CMK (cell line): ENCODE measurements at places on chromosomes 1 and 21.
A peak's percentile ranks its signal among the peaks of the same experiment; 100 is the strongest.

DNA sequence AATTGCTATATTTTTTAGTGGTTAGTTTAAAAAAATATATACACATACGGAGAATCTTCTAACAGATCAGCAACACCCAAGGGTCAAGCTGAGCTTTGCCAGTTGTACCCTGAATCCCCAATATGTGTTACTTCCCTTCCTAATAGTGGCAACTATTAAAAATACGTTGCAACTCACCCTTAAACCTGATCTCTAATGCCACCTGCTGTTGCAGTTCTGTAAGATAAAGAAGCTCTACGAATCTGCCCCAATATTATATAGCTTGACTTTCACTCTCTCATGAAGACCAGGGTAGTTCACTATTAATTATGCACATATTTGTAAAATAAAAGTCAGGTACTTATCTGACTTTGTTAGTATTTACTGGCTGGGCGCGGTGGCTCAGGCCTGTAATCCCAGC, 58.4 kb downstream of the ASH1L start:
- DNase-seq = no peak

DNA sequence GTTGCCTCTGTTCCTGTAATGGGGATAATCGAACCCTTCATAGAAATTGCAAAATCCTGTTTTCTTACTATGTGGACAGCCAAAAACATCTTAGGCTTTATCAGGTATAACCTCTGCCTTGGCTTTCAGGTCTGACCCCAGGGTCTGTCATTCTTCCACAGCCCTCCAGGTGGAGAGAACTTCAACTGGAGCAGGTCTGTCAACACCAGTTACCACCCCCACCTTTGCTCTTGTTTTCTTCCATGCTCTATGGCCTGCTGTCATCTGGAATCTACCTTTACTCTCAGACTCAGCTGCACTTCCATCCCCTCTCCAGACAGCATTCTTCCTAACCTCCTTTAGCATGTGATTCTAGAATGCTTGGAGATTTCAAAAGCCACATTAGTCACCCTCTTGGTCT, 10.4 kb upstream of the GJA9 start:
- no peak for DNase-seq

- peak; percentile 55 for DNase-seq
Observed at GRCh38 chr1:32741413-32742198, 39.0 kb upstream of the SYNC start.

DNA sequence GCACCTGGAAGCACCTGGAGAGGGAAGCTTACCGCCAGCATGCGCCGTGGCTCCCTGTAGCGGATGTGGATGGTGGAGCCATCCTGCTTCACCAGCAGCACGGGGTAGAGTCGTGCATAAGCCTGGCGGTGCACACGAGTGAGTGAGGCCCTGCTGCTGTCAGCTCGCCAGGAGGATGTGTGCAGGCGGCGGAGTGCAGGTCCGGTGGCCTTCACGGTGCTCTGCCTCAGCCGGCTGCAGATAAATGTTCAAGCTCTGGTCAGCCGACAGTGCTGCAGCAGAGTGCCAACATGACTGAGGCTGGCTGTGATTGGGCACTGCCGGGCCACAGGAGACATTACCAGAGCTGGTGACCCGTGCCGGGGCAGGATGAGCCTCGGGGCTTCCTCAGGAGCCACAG, 1.5 kb downstream of the MRPL55 start:
- DNase-seq = no peak

DNA sequence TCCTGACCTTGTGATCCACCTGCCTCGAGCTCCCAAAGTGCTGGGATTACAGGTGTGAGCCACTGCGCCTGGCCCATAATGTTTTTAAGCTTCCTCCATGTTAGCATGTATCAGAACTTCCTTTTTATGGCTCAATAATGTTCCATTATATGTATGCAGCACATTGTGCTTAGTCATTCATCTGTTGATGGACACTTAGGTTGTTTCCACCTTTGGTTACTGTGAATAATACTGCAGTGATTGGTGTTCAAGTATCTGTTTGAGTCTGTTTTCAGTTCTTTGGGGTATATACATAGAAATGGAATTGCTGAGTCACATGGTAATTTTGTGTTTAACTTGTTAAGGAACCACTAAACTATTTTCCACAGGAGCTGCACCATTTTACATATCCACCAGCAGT, 17.7 kb downstream of the CMPK1 start:
- no peak for DNase-seq

- DNase-seq = no peak
Observed at GRCh38 chr1:100708476-100709062, 11.0 kb upstream of the VCAM1 start.

GRCh38 chr1:173934440-173934839, 17.3 kb upstream of the SERPINC1 start:
- DNase-seq = no peak

DNA sequence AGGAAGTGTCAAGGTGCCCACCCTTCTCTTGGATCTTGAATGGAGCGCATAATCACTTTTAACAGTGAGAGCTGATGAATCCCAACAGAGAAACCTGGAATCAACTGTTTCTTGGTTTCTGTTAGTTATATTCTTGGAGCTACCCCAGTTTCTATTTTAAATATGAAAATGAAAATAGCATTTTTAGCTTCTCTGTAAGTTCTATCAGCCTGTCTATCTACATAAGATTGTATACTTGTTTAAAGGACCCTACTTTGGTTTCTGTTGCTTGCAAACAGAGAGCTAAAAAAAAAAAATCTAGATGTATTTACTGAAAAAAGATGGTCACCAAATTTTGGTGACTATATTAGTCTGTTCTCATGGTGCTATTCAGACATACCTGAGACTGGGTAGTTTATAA, 670.0 kb downstream of the NCAM2 start:
- no peak for DNase-seq

GRCh38 chr1:104768466-104768865, 1018.8 kb downstream of the AMY1C start:
- no peak for DNase-seq

DNA sequence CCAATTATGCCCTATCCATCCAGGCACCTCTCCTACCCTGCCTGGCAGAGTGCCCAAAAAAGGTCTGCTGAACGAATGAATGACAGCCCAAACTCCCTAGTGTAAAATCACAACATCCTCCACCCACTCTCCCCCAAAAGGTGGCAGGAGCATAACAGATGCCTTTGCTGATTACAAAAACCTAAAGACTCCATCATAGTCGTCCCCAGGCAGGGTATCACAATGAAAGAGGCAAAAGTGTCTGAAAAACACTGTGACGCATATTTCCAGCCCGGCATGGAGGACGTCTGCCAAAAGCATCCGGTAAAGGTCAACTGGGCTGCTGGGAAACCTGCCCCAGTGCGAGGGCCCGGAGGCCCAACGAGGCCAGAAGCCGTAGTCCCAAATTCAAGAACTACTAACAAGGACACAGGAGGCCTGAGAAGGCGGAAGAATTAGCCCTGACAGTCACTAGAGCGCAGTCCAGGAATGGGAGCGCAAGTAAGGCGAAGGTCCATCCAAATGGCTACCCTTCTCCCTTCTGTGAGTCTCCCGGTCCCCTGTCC, 576 bp downstream of the SMIM12 start:
- DNase-seq = no peak

- no peak for DNase-seq
Observed at GRCh38 chr1:92194511-92194910, 23.2 kb upstream of the C1orf146 start.

DNA sequence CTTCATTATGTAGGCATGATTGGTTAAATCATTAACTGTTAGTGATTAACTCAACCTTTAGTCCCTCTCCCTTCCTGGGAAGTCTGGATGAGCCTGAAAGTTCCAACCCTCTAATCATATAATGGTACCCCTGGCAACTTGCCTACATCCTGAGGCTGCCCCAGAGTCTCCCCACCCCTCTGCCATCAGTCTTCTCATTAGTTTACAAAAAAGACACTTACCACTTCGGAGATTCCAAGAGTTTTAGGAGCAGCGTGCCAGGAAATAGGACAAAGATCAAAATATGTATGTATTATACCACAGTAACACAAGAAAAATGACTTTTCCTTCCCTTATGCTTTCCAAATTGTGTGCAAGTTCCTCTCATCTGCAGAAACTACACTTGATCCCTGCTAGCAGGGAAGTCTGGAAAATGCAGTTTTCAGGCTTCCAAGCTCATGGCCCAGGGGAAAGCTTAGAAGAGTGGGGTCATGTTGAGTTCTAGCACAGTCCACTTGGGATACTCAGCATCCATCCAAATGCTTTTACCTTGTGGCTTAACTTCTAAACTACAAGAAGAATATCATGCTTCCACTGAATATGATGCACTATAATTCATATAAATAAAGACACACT, 64.6 kb upstream of the PPIH start:
- no peak for DNase-seq

GRCh38 chr1:37849480-37849879, 9.9 kb downstream of the MTF1 start:
- DNase-seq = no peak

DNA sequence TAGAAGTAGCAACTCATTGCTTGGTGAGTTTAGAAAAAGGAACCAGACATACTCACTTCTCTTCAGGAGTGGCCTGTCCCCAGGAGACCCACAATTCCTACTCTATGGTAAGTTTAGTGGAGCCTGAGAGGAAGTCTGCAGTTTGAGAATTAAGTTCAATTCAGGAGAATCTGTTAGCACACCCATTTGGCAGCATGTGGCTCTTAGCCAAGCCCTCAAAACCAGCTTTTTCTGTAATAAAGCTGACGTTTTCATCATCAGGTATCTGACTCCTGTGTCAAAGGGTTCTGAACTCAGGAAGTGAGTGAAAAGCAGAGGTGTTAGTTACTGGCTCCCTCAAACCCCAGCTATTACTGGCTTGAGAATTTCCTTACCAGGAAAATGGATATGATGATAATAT, 20.4 kb upstream of the RGS16 start:
- no peak for DNase-seq

- no peak for DNase-seq
Observed at GRCh38 chr1:105785021-105785420, 1271.5 kb upstream of the PRMT6 start.

- no peak for DNase-seq
Observed at GRCh38 chr1:189158155-189158554, 1319.5 kb downstream of the BRINP3 start.

DNA sequence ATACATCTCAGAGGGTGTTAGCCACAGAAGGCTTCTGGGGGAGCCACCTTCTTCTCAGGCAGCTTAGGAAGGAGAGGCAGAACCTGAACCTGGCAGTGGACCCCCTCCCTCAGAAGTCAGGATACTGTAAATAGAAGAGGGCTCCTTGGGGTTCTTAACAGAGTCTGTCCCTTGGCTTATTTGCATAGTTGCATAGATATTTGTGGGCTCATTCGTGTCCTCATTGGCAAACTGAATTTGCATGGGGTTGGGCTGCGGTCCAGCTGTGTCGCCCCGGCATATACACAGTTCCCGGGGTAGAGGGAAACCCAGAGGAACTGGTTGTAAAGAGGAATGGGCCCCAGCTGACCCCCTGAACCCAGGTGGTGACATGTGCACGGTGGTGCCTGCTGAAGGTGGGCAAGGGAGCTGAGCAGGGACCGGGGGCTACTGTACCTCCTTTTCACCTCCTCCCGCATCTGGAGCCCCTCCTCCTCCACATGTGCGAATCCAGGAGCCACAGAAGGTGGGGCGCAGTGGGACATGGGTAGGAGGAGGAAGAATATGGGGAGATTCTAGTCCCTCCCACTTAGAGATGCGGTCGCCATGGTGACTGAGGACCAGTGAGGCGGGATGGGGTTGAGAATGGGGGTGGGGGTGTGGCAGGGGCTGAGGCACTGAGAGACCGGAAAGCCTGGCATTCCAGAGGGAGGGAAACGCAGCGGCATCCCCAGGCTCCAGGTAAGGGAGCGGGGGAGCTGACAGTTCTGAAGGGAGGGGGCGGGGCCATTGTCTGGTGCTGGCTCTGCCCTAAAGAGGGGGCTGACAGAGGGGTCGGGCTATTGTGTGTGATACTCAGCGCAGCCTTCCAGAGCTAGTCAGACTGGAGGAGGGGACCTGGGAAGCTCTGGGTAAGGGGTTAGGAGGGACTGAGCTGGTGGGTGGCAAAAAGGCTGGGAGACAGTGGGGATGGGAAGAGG, 3.7 kb upstream of the SEMA4A start:
- DNase-seq = no peak

GRCh38 chr1:23478896-23479665, 4.9 kb downstream of the ASAP3 start:
- no peak for DNase-seq

- no peak for DNase-seq
Observed at GRCh38 chr1:12152113-12152891, 14.5 kb upstream of the TNFRSF1B start.

- no peak for DNase-seq
Observed at GRCh38 chr1:181655756-181656155, 172.4 kb downstream of the CACNA1E start.

GRCh38 chr1:154837672-154838171, 32.4 kb downstream of the KCNN3 start:
- DNase-seq = no peak

GRCh38 chr1:236522937-236523703, 662 bp upstream of the LGALS8 start:
- DNase-seq = no peak

DNA sequence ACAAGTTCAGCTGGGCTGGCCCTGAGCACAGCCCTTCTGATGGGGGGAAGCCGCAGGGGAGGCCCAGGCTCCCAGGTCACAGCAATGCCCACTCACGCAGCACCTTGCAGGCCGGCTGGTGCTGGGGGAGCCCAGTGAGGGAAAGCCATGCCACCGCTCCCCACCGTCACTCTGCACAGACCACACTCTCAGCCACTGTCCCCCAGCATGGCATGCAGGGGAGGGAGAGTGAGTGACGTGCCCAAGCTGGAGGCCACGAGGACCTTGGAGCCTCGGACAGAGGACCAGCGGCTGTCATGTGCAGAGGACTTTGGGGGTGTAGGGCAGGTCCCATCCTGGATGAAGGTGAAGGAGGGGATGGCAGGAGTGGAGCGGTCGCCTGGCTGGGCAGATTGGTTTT, 25.1 kb downstream of the SLC45A1 start:
- no peak for DNase-seq

- peak; percentile 62 for DNase-seq
Observed at GRCh38 chr1:113759333-113760101, at the start of gene PHTF1. Gene PHTF1 (minus strand): TSS chr1:113759486. CDS start chr1:113758703, 783 bp downstream.

- DNase-seq = no peak
Observed at GRCh38 chr1:171754353-171754705, 12.5 kb upstream of the VAMP4 start.

- no peak for DNase-seq
Observed at GRCh38 chr1:89941110-89941766, 53.7 kb upstream of the ZNF326 start.

- no peak for DNase-seq
Observed at GRCh38 chr21:45464309-45464708, 59.3 kb downstream of the COL18A1 start.

- DNase-seq = no peak
Observed at GRCh38 chr1:90821152-90821787, 104.2 kb upstream of the BARHL2 start.

GRCh38 chr1:210490781-210491180, 162.1 kb downstream of the HHAT start:
- DNase-seq = no peak
